ENCODE measurements at places on chromosomes 13 and 19.

GRCh38 chr13:77544355-77544754, 8.8 kb downstream of the SCEL start:
- no peak for DNase-seq

GRCh38 chr19:18710996-18711751, 27.7 kb downstream of the CRTC1 start:
- DNase-seq = no peak

GRCh38 chr19:3381701-3382372, 15.5 kb downstream of the NFIC start:
- DNase-seq = no peak

DNA sequence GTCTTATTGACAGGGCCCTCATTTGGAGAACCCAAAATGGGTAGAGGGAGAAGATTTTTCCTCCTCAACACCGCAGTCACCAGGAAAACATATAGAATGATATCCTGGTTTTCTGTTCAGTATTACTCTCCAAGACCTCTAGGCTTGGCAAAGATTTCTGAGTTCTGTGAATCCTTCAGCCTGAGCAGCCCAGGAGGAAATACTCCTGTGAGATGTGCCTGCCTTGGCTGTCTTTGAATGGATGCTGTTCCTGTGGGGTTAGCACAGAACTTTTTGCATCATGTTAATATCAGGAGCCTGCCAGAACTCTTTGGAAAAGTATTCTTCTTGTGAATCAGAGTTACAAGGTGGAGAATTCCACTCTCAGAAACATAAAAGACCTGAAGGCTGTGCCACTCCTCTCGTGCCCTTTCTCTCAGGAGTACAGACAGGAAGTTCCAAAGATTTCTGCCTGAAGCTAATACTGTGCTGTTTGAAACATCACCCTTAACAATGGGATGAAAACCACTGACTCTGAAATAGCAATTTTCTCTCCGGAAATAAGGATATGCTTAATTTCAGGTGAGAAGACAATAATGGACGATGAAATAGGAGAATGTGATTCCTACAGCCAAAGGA, 520.1 kb upstream of the NBEA start:
- no peak for DNase-seq

DNA sequence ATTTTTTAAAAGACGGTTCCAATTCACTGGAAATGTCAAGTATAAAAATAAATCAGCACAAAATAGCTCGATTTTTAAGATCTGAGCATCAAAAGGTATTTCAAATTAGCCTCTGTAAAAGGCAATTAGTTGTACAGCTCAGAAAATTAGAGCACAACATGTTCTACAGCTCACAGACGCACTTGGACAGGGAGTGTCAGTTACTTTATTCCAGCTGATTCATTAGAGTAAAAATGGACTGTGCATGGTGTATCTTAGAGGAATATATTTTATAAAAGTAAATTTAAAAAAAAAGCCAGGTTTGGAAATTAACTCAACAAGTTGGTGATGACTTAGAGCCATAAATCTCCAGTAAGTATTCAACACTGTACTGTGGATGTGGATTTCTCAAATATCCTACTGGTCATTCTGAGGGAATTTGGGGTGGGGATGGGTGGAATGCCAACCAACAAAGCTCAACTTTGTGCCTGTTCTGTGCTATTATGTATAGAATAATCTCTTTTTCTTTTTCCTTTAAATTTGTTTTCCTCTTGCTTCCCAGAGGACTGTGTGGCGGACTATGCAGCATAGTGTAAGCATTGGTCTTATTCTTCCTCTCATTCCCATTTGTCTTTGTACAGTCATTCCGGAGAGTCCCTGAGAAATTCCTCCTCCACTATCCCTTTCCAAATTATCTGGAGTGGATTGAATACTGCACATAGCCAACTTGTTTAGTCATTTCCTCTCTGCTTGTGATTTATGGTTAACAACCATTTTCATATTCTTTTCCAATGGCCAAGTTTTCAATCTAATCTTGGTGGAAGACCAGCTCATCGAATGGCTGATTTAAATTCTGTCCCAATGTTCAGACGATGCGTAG, 169.3 kb downstream of the DCT start:
- no peak for DNase-seq

DNA sequence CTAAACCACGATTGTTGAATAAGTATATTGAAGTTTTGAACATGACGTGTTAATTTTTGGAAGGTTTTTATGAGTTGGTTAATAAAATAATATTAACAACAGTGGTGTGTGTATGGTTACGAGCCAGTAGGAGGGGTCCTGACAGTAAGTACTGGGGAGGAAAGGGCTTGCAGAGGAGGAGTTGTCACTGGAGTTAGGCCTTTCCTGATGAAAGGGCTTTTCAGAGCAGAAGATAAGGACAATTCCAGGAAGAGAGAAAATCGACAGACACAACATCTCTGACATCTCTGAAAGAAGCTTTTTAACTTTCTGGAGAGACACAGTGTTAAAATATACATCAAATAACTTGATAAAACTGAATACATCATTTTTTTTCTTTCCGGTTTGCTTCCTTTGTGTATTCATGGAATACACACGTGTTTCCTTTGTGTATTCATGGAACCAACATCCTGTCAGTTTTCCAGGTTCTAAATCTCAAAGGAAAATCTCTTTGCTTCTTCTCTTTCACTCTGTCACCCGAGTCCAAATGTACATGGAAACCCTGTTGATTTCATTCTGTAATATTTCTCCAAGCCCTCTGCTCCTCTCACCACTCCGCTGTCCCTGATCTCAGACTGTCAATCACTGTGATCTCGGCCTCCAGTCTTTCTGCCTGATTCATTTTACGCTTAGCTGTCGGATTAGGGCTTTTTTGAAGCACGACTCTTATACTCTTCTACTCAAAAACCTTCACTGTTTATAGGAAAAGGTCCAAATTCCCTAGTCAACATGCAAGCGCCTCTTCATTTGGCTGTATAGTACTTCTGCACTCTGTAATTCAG, 374.4 kb downstream of the DLEU7 start:
- no peak for DNase-seq

- DNase-seq = no peak
Observed at GRCh38 chr13:24301434-24301833, 7.9 kb upstream of the C1QTNF9 start.
